T follicular helper cell (primary cell): ENCODE measurements at places on chromosomes 6 and 20.

DNA sequence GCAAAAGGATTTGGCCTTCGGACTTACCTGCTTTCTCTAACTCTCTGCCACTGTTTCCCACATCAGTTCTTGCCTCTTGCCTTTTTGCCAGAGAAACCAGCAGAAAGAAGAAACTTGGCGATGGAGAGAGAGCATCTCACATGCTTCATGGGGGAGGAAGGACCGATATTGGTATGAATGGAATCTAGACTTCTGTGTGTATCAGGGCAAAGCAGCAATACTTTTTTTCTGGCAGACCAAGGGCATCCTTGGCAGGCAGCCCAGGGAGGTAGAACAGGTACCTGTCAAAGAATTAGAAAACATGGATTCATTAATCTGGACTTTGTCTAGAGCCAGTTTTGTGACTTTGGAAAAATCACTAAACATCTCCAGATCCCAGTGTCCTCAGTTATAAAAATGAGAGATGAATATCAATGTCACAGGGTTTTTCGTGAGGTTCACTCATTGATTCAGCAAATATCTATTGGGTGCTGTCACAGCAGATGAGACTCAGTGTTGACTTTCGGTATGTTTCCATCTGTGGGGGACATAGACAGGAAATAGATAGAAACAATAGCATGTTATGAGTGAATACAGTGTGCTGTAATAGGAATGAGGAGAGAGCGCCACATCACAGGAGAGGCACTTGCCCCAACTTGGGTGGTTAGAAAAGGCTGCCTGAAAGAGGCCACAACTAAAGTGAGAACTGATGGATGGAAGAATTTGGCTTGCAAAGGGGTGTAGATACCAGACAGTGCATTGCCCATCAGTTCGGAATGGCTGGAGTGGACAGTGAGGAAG is 114.1 kb downstream of the CD83 start:
- DNase-seq: no peak

GRCh38 chr6:158752613-158753012 is 66.6 kb downstream of the EZR start:
- no peak for DNase-seq

DNA sequence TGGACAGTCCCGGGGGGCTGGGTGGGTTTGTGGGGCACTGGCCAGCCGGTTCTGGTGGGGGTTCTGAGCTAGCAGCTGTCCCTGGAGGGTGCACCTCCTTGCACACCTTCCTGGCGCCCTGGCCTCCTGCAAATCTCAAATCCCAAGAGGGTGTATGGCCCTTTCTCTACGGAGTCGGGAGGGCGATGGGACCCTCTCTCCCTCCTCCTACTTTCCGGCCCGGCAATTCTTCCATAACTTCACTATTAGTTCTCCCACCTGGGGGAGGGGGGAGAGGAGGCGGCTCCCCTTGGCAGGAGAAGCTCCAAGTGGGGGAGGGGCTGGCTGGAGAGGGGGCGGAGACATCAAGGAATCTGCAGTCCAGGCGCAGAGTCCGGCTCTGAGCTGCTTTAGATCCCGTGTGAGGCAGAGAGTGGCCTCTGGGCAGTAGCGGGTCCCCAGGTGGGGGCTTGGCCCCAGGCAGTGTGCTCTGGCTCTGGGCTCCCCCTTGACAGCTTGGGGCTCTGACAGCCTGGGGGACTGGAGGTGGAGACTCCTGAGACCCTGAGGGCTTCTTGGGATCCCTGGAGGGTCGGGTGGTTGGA is 1.4 kb upstream of the LAMA5 start:
- DNase-seq: no peak

DNA sequence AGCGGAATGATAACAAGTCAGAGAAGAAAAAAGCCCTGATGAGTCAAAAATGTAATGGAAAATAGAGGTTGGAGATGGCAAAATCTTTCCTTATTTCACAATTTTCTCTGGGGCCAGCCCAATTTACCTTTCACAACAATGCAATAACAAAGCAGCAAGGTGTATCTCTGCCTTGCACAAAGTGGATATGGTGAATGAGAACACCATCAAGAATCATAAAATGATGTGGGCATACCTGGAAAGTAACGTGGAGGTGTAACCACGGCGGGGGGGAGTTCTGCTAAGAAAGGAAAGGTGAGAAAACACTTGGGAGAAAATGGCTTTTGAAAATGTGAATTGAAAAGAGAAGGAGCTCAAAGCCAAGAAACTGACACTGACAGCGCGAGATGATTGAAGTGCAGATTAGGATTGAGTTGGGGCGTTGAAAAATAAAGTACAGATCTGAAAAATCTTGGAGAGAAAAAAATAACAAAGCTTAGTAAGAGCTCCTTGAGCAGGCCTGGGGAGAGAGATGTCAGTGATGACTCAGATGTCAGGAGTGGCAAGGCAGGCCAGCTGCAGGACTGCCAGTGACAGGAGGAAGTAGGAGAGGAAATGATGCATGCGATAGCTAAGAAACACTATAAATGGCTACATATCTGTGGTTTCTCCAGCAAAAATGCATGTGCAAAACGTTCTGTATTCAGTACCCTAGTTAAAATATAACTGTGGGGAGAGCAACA is 26.2 kb downstream of the ARHGAP18 start:
- peak; percentile 65 for DNase-seq

DNA sequence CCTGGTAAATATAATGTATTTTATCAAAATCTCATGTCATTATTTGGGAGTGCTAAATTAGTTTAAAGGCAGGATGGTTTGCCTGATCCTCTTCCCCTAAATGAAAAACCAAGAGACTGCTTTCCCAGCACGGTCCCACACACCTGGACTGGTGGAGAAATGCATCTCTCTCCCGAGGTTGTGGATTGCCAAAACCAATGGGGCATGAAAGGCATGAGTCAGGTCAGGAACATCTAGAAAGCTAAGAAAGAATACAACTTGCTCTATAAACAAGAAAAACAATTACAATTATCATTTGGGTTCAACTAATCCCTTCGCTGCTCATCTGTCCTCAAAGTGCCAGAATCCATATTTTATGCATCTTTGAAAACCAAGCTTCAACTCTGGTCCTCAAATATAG is 308.3 kb upstream of the IRAK1BP1 start:
- DNase-seq: no peak

DNA sequence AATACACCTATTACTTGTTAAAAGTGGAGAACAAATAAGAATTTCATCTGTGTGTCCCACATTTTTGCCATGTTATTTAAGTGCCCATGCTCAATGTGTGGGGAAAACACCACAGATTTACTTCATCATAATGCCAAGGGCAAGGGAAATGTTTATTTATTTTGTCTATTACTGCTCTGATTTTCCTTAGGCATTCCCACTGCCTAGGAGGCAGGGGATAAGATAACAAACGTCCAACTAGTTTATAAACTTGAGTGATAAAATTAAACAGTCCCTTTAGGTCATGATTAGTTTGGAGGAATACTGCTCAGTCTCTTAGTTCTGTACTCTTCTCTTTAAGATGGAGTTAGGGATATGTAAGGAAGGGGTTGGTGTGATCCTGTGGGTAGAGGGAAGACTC is 598.4 kb upstream of the MARCKS start:
- no peak for DNase-seq

DNA sequence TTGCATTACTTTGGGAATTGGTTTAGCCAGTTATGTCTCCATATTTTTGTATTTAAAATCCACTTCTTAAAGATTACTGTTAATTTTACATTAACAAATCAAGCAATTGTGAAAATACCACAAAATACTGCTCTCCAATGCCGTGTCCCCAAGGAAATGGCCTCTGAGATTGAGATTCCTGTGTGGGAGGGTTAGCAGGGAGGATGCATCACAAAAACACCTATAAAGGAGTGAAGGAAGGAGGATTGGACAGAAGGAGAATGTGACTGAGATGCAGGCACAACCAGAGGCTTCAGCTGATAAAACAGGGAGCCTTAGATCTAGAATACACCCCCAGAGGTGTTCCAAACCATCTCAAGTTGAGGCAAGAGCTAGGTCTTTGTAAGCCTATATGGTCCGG is 34.2 kb upstream of the NKAIN2 start:
- DNase-seq: no peak

DNA sequence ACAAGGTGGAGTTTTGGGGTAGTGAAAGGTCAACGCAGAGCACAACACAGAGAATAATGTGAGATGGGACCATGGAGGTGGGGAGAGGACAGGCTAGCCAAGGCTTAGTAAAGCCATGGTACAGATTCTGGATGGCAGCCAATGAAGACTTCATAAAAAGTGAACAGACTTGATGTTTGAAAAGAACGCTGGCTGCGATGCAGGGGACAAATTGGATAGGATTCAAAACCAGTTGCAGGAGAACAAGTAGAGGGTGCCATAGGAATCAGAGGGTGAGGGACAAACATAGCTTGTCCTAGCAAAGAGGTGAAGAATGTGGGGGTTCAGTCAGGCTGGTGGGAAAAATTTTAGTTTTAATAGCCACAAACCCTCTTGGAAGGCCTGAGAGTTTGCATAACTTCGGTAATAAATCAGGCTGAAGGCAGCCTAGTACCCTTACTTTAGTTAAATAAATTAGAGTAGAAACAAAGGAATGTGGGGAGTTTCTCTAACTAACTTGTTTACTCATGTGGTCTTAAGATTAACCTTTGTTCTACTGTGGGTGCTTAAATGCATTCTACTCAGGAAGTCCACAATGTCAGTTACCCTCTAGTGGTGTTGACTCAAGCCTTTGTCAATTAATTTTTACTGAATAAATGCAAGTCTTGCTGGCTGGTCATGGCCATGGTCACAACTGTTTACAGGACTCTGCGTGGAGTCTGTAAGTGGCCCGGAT is 216.4 kb downstream of the C6orf118 start:
- DNase-seq: no peak

DNA sequence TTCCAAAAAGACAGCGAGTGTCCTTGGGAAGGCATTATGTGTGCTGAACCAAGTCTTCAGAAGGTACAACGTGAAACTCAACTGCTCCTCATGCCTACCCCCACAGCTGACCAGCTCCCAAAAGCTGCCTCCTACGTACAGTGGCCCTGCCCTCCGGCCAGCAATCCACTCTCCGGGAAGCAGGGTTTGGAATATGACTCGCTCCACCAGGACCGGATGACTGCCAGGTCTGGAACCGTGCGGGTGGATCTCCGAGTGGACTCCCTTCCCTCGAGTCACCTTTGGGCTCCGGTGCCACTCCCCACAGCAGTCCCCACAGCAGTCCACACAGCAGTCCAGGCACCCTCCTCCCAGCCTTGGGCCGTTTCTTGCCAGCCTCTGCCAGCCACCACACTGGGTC is 4.3 kb downstream of the ZBTB46 start:
- DNase-seq: no peak

- no peak for DNase-seq
These were observed 117.3 kb downstream of the ADGRG6 start for GRCh38 chr6:142419071-142419470.

DNA sequence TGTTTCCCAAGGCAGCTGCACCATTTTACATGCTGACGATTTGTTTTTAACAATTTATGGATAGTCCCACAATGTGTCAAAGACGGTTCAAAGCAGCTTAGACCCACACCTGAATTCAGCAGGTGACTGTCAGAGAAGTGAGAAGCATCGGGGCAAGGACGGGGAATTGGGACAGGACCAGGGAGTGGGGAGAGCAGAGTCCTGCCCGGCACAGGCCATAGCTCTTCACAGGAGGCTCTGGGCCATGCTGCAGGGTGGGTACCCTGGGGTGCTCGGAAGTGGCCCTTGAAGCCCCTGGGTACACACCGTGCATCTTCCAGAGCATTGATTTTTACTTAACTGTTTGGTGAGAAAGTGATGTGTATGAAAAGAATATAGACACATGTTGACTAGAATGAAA is 33.2 kb upstream of the PHACTR3 start:
- no peak for DNase-seq

GRCh38 chr6:33702345-33702977 is 9.0 kb downstream of the UQCC2 start:
- no peak for DNase-seq

DNA sequence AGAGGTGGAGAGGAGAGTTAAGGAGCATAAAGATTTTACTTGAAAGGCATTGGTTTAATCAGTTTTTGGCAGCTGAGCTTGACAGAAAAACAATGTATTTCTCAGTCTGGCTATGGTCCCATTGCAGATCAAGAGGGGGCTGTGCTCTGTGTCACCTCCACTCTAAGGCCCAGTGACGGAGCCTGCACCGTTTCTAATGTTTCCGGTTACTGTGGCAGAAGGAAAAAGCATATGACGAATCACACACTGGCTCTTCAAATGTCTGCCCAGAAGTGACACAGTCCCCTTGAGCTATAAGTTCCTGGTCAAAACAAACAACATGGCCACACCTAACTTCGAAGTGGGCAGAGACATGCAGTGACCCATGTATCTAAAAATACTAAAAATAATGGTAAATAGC is 372.0 kb downstream of the PLCB1 start:
- DNase-seq: no peak
